ENCODE measurements at places on chromosomes 11 and 22. TPM values are rescaled to one million over a fixed set of nuclear protein-coding genes. Genes with fewer than 3 reads are reported as not detected.

- no peak for DNase-seq
These were observed 743.5 kb downstream of the BRD1 start for GRCh38 chr22:49084206-49084605.

DNA sequence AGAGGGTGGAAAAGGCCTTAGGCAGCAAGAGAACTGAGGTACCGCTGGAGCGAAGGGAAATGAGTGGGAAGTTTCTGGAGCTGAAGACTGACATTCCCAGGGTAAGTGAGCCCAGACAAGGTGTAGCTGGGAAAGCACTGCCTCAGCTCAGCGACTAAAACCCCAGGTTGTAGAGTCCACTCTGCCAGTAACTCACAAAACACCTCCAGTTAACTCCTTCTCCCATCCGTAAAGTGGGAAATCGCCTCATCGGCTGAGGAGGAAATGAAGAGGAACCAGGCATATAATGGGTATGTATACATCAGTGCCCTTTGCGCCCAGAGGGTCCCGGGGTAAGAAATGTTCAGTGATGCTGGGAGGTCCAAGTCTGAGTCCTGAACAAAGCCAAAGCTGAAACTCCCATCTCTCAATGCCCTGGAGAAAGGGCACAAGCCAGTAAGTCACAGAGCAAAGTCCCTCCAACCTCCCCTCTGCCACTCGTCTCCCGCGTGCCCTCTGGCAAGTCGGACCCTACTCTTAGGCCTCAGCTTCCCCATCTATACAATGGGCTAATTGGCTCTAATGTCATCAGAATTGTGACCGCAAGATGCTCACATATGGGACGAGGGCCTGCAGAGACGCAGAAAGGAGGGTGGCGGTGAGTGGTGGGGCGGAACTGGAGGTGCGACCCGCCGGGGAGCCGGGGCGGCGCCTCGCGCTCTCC, 588 bp downstream of the VPS37C start:
- DNase-seq: no peak

DNA sequence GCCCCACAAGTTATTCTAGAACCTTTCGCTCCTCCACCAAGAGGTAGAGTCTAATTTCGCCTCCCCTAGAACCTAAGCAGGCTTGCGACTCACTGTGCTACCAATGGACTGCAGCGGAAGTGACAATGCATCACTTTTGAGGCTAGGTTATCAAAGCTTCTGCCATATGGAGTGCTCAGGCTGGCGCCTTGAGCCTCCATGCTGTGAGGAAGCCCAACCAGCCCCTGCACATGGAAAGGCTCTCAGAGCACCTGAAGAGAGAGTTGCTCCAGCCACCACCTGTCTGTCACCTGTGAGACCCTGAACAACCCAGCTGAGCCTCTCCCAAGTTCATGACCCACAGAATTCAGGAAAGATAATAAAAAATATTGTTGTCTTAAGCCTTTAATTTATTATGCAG, 29.3 kb upstream of the CBX7 start:
- no peak for DNase-seq

DNA sequence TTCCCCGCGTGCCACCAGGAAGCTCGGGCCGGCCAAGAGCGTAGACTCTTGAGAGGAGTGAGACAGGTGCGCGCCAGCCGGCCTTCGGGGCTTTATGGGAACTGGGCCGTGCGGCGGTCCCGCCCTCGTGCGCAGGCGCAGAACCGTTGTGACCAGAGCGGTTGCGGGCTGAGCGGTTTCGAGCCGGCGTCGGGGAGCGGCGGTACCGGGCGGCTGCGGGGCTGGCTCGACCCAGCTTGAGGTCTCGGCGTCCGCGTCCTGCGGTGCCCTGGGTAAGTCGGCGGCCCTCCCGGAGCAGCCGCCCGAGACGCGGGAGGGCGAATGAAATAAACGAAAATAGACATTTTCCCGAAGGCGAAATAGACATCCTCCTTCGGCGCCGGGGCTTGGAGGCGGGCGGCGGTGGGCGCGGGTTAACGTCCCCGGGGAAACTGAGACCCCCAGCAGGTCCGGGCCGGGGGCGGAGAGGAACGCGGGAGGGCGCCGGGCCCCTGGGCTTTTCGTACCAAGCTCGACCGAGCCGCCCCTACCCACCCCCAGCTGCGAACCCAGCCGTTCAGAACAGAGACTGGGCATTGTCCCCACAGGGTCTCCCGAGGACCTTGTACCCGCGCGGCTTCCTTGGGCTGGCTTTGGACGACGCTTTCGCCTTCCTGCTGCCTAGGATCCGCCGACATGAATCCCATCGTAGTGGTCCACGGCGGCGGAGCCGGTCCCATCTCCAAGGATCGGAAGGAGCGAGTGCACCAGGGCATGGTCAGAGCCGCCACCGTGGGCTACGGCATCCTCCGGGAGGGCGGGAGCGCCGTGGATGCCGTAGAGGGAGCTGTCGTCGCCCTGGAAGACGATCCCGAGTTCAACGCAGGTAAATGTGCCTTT, at the start of gene ASRGL1:
TSS of gene ASRGL1 (plus strand) at position 146 of the 879 bp plus-strand sequence. CDS start at position 676, 530 bp downstream.
- no peak for DNase-seq

DNA sequence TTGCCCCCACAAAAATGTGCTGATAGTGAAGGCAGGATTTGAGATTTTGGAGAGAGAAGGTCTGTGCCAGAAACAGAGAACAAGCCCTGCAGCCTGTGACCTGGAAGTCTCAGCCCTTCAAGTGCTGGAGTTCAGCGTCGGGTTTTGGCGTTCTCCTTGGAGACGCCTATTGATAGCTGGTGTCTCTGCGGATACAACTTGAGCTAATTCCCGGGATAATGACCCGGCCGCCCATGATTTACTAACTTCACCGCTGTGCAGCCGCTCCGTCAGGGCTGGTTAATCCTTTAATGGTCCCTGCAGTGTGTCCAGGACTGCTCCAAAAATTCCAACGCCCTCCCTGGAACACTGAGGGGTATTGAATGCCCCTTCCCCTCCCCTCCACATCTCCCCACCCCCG, 76.6 kb downstream of the WT1 start:
- DNase-seq: no peak

RAC2 gene
- 27.1 TPM for total RNA-seq

DNA sequence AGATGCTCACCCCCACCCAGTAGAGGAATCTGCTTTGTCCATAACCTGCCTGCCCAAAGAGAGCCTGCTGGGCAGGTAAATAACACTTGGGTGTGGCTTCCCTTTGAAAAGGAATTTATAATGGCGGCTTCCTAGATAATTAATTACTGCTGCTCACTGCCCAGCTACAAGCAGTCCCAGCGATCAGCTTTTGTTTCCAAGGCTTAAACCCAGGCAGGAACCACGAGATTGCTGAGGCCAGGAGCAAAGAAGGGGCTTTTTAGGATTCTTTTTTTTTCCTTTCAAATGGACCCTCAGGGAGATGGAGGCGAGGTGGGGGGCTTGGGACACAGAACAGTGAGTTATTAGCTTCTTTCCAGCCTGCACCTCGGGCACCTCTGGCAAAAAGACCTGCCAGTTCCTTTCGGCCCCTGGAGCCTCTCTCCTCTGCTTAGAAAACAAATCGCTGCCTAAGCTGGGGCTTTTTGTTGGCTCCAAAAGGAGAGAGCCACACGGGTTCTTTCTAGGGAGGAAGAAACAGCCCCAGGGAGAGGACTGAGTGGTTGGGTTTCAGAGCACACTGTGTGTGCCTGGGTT, 107.2 kb downstream of the TSPAN18 start:
- DNase-seq: no peak

DNA sequence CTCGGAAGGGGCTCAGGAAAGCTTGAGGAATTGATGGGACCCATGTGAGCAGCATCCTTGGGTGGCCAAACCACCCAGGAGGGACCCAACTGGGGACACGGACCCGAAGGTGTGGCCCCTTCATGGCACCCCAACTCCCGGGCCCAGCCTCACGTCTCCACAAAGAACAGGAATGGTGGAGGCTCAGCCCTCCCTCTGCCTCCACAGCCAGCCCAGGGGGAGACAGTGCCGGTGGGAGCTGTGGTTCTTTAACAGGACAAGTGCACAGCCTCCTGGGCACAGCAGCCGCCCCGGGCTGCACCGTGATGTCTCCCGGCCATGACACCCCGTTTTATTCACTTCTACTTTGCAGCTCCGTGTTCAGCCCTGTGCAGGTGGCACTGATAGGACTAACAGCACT, 587.2 kb downstream of the BRD1 start:
- DNase-seq: no peak

DNA sequence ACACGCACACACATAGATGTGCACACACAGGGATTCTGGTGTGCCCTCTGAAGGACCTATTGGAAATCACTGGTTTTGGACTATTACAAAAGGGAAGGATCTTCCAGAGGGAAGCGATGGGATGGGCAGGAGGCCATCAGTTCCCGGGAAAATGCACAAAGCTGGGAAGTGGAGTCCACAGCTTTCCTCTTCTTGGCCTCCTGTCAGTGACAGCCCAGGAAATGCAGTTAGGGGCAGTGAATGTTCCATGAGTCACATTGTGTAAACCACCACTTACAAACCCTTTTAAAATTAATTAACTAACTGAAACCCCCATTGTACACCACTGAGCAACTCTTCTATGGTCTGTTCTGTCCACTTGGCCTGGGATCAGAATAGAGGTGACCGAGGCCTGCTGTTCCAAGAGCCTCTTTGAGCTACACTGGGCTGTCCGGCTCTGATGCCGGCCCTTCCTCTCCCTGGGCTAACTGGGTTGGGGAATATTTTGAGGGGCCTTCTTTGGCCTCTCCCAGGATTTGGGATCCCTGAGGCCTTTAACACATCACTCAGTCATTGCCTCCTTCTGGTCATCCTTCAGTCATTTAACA, 137.7 kb downstream of the FEZ1 start:
- DNase-seq: no peak

DNA sequence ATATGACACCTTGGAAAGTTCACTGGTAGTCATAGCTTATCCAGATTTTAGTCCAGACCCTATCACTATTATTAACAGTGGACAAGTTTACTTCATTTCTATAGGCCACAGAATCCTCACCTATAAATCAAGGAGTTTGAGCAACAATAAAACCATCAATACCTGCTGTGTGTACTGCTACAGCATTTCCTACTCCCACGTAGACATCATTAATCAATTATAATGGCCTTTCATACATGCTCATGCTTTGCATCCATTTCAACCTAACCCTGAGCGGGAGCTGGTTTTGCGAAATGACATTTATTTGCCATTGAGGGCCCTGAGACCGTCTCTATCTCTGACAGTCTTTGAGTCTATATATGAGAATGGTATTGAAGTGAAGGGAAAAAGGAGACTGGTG, 312.3 kb downstream of the FAT3 start:
- no peak for DNase-seq

- no peak for DNase-seq
These were observed 593.4 kb downstream of the BUD13 start for GRCh38 chr11:116179401-116179800.

C22orf42 gene
- total RNA-seq: not detected

INPP5J gene
- total RNA-seq: 2.4 TPM

KRTAP5-1 gene
- total RNA-seq: not detected

KCNK4 gene
- total RNA-seq: not detected
